ENCODE measurements at places on chromosomes 5 and 9.

DNA sequence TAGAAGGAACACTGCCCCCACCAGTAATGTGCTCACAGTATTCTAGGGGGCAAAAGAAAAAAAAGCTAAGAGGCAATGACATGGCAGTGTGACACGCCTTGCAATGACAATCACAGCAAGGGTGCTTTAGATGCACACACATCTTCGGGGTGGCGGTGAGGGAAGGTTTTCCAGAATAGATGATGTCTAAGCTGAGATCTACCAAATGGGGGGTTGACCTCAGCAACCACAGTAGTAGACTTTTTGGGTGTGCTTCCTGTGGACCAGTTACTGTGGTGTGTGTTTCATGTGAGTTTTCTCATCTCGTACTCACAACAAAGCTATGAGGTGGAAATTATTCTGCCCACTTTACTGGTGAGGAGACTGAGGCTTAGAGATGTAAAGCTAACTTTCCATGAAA is 10.2 kb upstream of the IL12B start:
- no peak for DNase-seq

DNA sequence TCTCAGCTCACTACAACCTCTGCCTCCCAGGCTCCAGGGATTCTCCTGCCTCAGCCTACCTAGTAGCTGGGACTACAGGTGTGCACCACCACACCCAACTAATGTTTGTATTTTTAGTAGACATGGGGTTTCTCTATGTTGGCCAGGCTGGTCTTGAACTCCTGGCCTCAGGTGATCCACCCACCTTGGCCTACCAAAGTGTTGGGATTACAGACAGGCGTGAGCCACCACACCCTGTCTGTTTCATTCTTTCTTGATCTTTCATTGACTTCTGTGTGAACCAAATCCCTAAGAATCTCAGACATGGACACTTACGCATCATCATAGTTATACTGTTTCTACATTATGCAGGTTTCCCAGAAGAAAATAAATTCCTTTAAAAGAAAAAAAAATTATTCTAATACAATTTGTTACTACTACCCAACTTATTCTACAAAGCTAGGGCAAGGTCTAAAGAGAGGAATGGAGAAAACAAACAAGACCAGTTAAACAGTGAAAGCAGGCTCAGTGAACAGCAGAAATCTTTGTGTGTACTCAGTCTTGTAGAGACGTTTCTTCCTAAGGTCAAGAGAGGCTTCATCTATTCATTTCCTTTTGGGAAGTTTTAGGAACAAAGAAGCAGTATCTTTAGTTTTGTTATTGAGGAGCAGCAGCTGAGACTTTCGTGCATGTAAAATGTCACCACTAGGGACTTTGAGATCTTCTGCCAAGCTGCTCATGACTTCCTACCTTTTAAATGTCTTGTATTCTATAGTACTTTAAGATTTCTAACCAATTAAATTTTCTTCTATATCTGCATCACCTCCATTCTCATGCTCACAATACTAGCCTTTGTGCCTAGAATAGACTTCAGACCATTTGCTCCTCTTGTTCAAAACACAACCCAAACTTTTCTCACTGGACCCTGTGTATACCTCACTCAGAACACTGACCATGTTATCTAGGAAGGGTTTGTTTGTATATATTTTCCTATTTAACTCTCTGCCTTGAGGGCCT is 5.6 kb upstream of the HMGCR start:
- DNase-seq = no peak

DNA sequence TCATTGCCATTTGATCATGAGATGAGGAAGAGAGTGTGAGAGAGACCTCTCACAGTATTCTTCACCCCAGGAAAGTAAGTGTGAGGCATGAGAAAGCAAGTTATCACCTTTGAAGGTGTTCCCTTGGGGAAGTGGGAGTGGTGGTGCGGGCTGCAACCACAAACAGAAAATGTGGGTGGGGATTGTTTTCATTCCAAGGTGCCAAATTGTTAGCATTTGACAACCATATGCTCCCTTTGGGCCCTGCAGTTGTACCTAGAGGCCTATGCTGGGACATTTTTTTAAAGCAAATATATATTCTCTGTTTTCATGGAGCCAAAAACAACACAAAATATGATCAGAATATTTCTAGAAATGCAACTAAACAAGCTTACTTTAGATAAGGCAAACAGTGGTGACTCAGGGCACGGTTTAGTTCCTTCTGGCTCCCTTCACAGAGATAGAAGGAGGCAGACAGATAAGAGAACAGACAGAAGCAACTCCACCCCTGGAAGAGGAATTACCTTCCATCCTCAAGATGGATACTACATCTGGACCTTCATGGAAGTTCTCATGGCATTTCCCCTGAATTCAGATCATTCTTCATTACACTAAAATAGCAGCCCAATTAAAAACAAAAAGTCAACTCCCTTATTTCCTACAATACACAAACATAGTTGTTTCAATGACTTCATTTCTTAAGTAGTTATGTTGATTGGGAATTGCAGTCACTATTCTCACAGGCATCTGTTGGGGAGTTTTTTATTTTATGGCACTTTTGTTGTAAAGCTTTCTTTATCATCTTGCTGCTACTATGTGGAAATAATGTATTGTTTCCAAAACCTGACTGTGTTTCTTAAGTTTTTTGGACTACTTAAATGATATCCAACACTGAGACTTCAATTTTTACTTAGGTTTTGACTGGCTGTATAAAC is 416.6 kb downstream of the PLK2 start:
- no peak for DNase-seq

- peak; percentile 70 for DNase-seq
Measured at GRCh38 chr5:150175536-150175935, 9.0 kb downstream of the CDX1 start.

- no peak for DNase-seq
Measured at GRCh38 chr5:107378218-107378899, 292.4 kb downstream of the EFNA5 start.

DNA sequence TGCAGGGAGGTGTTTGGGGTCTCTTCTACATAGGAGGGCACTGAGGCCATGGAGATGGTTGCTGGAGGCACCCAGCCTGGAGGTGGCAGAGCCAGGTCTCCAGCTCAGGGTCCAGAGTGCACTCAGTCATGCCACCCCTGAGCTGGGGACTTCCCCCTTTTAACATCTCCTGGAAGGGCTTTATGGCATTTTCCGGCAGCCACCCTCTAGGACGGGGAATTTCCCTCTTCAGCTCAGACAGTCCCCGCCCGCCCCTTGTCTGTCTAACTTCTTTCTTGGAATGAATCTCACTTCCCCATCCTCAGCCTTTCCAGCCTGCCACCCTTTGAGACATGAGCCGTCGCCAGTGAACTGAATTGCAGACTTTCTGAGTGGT is 49.9 kb downstream of the COL15A1 start:
- DNase-seq = no peak

DNA sequence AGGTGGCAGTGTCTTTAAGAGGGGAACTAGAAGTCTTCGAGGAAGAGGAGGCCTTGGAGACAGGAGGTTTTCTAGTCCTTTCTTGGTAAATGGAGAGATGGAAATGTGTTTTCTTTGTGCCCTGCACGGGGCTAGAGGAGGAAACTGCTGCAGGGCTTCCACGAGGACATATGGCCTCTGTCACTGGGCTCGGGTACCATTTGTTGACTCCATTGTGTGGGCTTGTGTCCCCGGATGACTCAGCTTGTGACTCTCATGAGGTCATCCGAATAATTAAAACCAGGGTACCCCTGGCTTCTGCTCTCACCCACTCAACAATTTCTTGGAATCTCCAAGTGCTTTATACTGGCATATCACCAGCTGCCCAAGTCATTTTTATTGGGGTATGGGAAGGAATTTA is 261.7 kb downstream of the KIF4B start:
- no peak for DNase-seq

DNA sequence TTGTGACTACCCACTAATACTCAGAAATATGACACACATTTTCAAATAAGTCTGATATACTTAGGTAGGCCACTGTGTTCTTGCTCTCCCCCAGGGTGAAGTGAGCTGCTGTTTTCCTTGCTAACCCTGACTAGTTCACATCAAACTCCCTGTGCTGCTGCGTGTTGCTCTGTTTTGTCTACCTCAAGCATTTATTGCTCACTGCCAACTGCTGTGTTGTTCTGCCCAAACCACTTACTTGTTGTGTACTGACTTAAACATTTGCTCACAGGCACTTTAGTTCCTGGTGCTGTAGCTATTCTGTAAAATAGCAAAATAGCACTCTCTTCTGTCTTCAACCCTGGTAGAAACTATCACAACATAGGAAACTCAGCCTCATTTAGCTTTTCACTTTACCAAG is 255.7 kb downstream of the HCN1 start:
- no peak for DNase-seq

- DNase-seq = no peak
Measured at GRCh38 chr9:18692268-18692667, 218.3 kb downstream of the ADAMTSL1 start.

DNA sequence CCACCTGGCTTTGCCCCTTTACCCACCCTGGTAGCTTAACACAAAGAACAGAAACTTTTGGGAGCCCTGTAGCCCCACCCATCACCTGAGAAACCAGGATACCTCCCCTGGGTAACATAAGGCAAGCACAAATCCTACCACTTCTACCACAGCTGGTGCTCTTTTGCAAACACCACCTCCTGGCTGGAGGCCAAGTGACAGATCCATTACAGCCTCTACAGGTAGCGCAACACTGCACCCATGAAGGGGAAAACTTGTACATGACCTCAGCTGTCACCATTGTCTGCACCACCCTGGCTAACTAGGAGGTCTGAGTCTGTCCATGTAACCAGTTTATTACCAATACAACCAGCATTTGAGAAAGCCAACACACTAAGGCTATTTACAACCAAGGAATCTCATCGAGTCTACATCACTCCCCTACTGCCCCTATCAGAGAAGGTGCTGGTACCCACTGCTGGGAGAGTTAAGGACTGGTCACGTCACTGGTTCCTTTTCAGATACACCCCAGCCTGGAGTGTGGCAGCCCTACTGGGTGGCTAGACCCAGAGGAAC is 128.6 kb downstream of the PJA2 start:
- DNase-seq = no peak

DNA sequence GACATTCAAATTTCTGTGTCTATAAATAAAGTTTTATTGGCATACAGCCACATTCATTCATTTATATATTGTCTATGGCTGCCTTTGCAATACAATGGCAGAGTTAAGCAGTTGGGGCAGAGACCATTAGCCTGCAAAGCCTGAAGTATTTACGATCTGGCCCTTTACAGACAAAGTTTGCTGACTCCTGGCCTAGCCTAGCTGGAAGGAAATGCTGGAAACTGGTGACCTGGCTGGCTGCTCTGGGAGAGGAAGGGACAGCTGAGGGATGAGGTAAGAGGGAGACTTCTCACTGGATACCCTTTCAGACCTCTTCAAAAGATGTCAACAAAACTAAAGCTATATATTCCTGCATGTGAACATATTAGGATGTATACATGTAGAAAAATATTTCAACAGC is 66.0 kb upstream of the PPARGC1B start:
- no peak for DNase-seq

DNA sequence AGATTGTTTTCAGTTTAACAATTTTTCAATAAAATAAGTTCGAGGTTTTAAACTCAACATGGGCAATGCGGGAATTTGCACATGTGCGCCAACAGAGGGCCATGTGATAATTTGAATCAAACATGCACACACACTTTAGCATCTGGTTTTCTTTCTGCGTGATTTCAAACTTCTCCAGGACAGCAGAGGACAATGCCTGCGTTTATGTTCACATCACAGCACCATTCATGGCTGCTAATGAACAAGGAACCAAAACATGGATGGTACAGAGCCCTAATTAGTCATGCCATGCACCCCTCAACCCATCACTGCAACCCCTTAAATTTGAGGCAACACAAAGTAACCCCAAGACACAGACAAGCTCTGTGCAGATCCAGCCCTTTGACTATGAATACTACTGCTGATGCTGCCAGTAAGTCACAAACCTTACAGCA is 2.8 kb downstream of the SHC3 start:
- no peak for DNase-seq

DNA sequence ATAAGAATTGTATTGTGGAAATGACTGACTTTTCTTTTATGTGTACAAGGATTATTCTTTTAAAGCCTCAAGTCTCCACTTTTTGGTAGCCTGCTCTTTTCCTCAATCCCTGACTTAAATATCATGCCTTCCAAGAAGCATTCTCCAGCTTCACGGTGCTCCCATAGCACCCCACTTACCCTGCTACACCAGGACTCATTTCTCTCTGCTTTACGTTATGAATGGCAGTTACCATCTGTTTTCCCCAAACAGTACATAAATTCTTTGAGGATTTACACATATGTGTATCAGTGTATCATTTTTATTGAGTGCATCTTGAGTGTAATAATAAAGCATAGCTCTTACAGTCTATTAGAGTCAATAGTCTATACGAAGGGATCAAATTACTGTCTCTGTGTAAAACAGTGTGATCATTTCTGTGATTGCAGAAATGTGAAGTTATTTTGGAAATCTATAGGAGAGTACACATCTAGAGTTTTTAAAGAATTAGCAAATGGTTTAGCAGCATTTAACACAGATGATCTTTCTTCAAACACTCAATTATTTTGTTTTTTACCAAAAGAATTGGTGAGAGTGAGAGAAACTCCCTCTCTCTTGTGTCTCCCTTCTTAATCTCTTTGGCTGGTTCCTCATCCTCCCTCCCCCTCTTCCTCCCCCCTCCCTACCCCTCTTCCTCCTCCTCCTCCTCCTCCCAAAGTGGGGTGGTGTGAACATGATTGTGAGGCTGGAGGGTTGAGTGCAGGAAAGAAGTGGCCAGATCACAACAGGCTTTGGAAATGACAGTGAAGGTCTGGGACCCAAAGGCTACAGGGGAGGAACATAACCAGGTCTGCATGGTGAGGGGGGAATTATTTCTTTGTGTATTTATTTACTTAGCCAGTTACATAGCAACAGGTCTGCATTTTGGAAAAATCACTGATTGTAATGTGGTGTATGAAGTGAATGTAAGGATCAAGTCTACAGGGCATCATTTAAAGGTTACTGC is 27.6 kb upstream of the ECM2 start:
- no peak for DNase-seq

DNA sequence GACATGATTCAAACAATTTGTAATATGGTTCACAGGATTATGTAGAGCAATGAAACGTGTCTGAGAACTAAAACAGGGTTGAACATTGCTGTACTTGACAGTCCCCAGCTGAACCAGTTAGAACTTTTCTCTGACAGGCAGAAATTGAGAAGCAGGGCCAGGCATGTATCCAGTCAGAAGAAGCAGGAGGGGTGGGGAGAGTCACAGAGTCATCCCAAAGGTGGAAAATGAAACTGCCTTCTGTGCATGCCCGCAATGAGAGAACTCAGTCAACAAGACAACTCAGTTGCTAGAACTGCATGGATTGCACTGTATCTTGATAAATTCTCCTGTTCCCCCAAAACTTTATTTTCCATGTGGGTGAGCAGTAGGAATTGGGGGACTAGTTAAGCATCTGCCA is 72.9 kb upstream of the PRLR start:
- no peak for DNase-seq

GRCh38 chr9:18346745-18347144 is 127.2 kb upstream of the ADAMTSL1 start:
- DNase-seq = no peak

DNA sequence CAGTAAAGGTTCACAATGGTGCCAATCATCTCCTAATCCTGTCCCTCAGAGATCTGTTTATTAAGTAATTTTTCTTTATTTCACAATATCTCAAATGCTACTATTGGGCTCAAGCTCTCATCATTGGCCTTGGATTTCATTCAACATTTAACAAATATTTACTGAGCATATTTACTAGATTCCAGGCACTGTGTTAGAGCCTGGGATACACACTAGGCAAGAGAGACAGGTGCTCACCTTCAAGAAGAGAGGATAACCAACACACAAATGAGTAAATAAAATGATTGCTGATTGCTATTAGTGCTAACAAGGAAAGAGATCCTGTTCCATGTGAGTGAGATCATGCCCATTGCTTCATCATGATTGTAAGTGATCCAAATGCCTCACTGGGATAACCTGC is 27.4 kb downstream of the PPP2R2B start:
- no peak for DNase-seq

Data from WTC11 (cell line).